ENCODE measurements at places on chromosomes 7 and 10. TPM values are rescaled to one million over a fixed set of nuclear protein-coding genes. Genes with fewer than 3 reads are reported as not detected.
A peak's percentile ranks its signal among the peaks of the same experiment; 100 is the strongest.

Gene PLCE1
- total RNA-seq = 0.28 TPM

Gene TRRAP
- 15.8 TPM for total RNA-seq

DNA sequence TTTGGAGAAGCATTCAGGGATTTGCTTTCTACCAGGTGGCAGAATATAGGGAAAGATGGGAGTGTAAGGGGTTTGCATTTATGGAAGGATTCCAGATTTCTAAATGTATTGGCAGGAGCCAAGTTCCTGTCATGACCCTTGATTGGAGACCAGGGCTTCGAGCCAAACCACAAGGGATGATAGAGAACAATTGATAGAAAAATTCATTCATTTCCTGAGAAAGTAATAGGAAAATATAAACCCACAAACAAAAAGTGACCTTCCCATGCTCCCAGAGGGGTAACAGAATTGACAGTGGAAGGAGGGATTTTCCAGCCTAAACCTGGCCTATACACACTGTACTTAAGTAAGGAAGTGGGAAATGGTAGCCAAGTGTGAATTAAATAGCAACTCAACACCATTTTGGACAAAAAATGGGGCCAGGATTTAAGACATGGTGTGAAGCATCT is 22.4 kb upstream of the IFIT2 start:
- no peak for DNase-seq

GRCh38 chr7:116142850-116143249 is 67.5 kb upstream of the TES start:
- no peak for DNase-seq

DNA sequence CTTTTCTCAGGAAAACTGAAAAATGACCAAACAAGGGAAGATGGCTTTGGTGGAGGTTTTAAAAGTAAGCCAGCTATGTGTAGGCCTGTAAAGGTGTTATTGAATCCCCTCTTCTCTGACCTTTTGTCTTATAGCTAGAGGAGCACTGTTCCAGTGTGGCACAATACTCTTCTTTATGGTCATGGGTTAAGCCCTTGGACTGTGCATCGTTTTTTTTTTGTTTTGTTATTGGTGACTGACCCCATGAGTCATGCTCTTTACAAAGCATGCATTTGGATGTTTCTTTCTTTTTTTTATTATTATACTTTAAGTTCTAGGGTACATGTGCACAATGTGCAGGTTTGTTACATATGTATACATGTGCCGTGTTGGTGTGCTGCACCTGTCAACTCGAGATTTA is 19.6 kb upstream of the FAM25A start:
- DNase-seq = no peak

DNA sequence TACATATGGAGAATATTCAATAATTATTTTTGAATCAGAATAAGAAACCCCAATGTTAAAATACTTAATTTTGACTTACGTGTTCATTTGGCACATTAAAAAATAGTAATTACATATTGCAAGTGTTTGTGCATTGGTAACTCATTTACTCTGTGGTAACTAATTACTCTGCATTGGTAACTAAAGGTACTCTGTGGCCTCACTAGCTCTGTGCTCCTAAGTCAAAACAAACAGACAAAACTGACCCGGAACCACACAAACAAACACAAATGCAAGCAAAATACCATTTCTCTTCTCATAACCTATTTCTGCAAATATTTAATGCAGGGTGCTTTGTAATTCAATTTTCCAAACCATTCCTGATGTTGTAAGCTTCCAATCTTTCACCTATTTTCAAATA is 1244.3 kb downstream of the REEP3 start:
- DNase-seq = no peak

DNA sequence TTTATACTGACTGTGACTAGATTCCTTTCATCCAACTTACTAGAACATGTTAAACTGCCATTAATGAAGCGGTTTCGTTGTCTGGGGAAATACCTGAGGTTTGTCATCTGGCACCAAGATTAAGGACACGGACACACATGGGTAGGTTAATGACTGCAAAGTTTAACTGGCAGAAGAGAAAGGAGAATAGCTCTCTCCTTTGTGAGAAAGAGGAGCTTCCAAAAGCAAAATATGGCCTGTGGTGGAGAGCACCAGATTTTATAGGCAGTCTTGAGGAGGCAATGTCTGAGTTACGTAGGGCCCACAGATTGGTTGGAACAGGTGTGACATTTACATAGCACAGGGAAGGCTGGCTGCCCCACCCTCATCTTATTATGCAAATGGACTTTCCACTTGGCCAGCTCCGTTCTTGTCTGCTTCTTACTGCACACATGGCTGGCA is 1193.0 kb upstream of the CELF2 start:
- no peak for DNase-seq

GRCh38 chr7:150410131-150410530 is 31.0 kb downstream of the ZNF775 start:
- no peak for DNase-seq

- peak; percentile 77 for DNase-seq
These were observed 126.5 kb downstream of the SH2D4B start for GRCh38 chr10:80664071-80664680.

DNA sequence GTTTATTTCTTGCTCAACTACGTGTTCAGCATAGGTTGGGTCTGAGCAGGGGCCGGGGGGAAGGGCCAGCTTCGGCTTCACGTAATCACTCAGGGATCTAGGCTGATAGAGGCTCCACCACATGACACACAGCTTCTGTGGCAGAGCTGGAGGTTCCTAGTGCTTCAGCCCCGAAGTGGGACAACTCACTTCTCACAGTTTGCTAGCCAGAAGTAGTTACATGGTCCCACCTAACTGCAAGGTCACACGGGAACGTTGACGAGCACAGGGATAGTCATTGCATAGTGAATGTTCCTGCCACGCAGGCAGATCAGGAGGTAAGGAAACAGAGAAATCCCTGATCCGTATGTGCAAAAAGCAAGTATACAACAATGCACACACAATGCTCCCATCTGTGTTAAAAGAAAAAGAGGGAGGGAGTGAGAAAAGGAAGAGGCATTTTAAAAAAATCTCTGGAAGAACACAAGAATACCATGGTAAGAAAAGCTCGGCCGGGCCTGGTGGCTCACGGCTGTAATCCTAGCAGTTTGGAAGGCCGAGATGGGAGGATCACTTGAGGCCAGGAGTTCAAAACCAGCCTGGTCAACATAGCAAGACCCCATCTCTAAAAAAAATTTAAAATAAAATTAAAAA is 16.9 kb downstream of the SMURF1 start:
- DNase-seq = no peak

DNA sequence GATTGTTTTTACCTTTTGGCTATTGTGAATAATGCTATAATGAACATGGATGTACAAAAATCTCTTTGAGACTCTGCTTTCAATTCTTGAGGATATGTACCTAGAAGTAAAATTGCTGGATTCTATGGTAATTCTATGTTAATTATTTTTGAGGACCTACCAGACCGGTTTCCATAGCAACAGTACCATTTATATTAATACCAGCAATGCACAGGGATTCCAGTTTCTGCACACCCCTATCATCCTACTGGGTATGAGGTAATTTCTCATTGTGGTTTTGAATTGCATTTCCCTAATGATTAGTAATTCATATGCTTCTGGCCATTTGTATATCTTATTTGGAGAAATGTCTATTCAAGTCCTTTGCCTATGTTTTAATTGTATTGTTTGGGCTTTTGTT is 9.9 kb upstream of the PPP1R9A start:
- DNase-seq = no peak

- DNase-seq = no peak
These were observed 179.2 kb downstream of the EBF3 start for GRCh38 chr10:129784891-129785290.

Measured in left lobe of liver (tissue), 2 donors.